Activated T-helper 1 cell treated with anti-CD3 and anti-CD28 coated beads, Interleukin-2, amount 50 U/mL, for 16 hours (primary cell): ENCODE measurements at places on chromosomes 5 and 9.

DNA sequence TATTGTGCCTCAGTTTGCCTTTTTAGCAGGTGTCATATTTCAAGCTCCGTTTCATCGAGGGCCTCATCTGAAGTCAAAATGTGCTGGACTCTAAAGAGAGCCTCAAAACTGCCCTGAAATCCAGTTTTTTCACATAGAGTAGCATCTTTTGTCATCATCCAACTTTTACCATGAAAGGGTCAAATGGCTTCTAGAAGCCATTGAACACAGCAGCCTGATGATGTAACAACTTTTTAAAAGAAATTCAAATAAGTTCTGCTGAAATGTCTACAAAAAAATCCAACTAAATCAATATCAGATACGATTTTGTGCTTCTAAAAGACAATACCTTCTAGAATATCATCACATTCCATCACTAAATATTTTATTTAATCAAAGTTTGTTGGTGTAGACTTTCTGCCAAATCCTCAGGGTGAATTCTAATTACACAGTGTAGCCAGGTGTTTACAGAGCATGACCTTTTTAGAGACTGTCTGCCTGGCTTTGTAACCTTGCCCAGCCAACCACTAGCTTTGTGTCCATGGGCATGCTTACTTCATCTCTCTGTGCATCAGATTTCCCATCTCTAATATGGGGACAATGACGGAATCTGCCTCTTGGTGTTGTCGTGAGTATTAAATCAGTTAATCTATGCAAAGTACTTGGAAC lies 505.0 kb downstream of the EBF1 start:
- no peak for DNase-seq

DNA sequence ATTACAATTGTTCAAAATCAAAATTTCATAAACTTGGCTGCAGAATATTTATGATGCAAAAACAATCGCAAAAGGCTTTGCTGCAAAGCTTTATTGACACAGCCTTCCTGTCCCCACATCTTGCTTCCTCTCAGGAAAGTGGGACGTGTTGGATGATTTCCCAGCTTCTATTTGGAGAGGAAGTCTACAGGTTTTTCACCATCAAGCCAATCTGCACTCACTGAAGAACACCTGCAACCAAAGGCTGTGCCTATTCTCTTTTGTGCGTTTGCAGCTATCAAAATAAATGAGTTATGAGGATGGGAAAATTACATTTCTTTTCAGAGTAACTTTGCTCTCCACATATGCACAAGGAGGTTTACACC lies 214.4 kb downstream of the PLK2 start:
- DNase-seq = no peak

- DNase-seq = no peak
Observed at GRCh38 chr9:130209422-130209821, 37.2 kb downstream of the NCS1 start.

GRCh38 chr5:107570805-107571531 lies 99.8 kb downstream of the EFNA5 start:
- DNase-seq = no peak

DNA sequence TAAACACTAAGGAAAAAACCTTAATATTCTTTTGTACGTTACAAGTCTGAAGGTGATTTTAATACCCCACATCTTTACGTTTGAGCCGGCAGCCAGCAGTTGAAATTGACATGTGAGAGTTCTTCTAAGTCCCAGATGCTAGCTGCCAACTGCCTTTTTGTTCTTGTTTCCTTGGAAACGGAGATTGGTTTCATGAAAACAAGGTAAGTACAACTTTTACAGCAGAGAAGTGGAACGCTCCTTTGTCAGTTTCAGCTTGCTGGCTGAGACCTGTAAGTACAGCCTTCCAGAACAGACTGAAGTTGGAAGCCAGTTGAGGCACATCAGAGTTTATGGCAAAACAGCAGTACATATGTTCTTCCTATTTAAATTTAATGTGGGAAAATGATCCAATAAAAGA lies 1018.4 kb upstream of the ARRDC3 start:
- DNase-seq = no peak
